ENCODE measurements at places on chromosomes 5 and 9.

DNA sequence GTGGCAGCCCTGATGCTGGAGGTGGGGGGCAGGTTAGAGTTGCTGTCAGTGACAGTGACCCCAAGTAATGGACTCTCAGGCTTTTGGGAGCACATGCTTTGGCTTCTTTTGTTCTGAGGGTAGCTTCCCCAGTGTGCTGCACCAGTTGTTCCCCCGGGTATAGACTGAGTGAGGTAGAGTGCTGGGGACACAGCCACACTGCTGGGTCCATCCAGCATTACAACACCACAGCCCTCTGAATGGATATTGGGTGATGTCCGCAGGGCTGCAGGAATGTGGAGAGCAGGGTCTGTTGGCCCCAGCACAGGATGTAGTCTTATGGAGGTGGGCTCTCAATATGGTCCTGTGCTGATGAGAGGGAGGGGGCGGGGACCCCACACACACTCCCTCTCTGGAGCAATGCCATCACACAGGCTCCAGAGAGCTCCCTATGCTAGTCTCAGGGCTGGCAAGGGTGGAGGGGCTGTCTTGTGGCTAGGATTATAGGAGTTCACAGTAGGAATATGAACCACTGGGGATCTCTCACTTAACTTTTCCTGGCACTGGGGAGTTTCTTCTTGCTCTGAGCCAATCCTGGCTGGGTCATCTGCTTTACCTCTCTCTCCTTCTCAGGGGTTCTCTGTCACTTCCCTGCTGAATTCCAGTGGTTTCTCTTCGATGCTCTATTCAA, 20.7 kb downstream of the OSMR start:
- DNase-seq, result no peak

DNA sequence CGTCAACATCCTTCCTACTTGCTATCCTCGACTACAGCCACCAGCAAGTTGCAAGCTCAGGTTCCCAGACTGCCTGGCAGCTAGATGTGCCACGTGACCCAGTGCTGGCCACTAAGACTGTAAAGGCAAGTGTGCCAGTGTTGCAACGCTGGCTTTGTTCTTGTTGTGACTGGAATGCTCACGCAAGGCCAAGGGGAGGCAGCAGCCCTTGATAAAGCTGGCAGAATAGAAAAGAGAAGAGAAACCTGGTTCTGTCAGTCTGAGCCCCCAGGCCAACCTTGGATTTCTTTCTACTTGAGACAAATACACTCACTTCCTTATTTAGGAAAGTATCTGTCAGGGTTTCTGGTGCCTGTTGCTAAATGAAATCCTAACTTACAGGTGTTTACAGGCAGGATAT, 113.0 kb downstream of the KLHL3 start:
- no peak for DNase-seq

DNA sequence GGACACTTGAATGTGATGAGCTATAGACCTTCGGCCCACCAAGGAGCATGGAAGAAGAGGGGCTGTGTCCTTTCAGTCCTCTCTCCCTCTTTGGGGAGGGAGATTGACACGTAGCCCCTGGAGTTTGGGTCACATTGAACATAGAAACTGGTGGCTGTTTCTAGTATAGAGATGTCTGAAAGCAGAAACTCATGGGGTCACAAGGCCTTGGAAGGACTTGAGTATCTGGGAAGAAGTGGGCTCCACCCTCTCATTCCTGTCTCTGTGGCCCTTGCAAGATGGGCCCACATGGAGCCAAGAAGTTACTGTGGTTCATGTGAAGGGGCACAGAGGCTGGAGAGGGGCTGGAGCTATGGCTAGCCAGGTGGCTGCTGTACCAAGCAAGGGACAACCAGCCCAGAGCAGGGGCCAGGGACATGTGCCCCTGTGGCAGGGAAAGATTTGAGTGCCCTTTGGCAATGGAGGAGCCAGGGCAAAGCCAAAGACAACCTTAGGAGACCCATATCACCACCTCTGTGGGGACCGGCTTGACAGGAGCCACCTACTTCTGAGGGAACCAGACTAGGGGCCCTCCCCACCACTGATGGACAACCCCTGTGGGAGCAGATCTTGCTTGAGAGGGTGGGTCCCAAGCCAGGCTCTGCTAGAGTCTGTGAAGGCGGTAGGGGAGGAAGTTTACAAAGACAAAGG, 12.8 kb upstream of the ANGPTL2 start:
- no peak for DNase-seq

DNA sequence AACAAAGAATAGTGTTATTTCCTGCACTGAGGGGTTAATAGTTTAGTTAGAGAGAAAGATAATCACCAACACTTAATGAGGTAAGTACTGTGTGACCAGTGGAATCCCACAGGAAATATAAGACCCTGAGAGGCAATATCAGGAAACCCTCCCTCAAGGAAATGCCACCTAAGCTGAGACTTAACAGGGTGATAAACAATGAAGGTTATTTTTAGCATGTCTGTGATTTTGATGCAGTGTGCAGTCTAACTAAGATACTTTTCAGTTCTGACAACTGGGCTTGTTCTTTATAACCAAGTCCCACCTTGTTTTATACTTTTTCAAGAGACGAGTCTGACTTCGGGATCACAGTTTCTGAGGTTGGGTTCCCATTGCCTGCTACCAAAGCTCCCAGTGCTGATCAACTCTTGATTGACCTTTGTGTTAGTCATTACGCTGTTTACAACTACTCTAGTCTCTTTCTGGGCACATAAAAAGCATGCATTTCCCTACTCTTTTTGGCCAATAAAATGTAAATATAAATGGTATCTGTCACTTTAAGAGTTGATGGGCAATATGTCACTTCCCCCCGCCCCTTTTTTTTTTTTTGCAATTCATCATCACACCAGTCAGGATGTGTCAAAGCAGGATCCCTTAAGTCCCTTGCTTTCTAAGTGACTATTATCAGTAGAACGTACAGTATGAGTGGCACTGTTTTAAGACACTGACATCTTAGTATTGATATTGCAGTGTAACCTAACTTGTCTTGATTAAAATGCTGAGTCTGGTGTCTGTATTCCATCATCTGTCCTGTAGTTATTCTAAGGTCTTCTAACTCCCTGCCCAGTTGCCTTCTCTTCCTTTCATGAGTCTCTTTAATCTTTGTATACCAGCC, 31.4 kb downstream of the C6 start:
- DNase-seq, result no peak

DNA sequence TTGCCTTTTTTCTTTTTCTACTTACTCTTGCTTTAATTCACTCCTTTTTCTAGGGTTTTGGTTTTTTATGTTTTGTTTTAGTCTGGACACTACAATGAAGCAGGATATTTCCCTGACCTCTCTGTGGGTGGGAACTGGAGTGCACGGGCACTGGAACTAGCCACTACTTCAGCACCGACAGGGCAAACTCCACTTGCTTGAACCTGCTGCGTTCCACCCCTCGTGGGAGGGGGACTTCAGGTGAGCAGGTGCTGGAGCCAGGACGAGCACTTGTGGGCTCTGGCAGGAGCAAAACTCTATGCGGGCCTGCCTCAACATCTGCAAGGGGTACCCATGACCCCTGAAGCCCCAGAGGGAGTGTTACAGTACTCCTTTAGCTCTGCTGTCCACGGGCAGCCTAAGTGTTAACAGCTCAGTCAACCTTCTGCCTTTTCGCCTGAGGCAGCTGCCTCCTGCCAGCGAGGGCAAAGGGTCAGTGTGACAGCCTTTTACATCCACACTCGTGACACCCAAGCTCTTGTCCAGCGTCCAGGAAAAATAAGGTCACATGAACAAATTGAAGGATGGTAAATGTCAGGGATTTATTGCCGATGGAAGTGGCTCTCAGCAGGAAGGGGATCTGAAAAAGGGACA, 144.1 kb upstream of the NFIL3 start:
- no peak for DNase-seq

DNA sequence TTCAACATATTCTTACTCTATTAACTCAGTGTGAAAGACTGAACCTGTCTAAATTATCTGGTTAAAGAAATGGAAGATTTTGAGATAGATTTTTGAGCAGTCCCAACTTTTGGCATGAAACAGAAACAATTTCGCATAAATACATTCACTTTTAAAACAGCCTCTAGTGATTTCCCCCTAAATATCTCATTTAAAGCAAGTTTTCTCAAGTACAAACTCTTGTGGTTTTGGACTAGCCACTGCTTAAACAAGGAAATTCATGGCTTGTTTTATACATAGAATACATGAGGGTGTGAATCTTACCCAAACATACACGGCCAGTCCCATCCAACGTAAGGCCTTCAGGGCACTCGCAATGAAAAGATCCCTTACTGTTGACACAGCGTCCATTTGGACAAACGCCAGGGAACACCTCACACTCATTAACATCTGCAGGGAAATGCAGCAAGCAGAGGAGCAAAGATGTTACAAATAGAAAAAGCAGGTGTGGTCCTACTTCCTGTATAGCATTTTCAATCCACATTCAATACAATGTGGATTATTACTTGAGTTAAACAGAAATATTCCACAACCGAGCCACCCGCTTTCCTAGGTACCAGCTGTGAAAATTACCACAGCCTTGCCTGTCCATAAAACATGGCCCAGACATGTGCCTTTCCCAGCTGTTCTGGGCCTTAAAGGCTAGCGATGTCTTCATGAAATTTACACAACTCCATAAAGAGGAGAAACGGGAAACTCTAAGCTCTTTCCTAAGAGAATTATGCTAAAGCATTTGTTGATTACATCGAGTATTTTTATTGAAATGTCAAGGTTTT, 188.8 kb downstream of the FBN2 start:
- no peak for DNase-seq

- no peak for DNase-seq
Measured at GRCh38 chr5:140243706-140244250, 59.1 kb downstream of the PFDN1 start.

GRCh38 chr5:115842952-115843351, 1.2 kb downstream of the AP3S1 start:
- no peak for DNase-seq

GRCh38 chr5:122937914-122938313, 92.5 kb downstream of the SNX24 start:
- DNase-seq, result no peak

GRCh38 chr9:98971168-98971914, 27.6 kb downstream of the COL15A1 start:
- DNase-seq, result no peak

DNA sequence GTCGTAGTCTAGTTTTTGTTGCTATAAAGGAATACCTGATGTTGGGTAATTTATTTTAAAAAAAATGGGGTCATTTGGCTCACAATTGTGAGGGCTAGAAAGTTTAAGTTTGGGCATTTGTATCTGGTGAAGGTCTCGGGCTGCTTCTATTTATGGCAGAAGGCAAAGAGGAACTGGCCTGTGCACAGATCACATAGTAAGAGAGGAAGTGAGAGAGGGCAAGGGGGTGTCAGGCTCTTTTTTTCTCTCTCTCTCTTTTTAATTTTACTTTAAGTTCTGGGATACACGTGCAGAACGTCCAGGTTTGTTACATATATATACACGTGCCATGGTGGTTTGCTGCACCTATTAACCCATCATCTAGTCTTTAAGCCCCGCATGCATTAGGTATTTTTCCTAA, 453.3 kb downstream of the DIRAS2 start:
- no peak for DNase-seq

- no peak for DNase-seq
Measured at GRCh38 chr9:87991151-87991870, 17.0 kb upstream of the CDK20 start.

GRCh38 chr5:116763987-116764866, 189.6 kb upstream of the SEMA6A start:
- no peak for DNase-seq

DNA sequence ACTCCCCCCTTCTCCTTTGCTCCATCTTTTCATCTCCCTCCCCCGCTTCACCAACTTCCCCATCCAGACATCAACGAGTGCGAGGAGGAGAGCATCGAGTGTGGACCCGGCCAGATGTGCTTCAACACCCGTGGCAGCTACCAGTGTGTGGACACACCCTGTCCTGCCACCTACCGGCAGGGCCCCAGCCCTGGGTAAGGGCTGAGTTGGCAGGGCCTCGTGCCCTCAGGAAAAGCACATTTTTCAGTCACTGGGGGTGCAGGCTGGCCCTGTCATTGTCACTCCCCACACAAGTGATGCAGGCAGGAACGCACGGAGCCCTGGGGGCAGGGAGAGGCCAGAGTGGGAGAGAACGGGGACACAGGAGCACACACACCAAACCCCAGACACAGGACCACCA, 12.4 kb upstream of the ASS1 start:
- DNase-seq, result no peak

DNA sequence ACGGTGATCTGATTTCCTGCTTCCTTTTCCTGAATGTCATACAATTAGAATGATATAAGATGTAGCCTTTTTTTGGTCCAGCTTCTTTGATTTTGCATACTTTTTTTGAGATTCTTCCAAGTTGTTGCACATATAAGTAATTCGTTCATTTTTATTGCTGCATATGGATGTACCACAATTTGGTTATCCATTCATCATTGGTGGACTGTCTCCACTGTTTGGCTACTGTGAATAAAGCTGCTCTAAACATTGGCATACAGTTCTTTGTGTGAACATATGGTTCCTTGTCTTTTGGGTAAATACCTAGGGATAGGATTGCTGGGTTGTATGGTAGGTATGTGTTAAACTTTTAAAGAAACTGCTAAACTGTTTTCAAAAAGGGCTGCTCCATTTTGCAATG, 52.6 kb downstream of the OR1J1 start:
- DNase-seq, result no peak

GRCh38 chr9:121059998-121060636, 10.0 kb upstream of the C5 start:
- DNase-seq, result peak; percentile 58

GRCh38 chr9:105237246-105237645, 7.2 kb upstream of the SLC44A1 start:
- no peak for DNase-seq

DNA sequence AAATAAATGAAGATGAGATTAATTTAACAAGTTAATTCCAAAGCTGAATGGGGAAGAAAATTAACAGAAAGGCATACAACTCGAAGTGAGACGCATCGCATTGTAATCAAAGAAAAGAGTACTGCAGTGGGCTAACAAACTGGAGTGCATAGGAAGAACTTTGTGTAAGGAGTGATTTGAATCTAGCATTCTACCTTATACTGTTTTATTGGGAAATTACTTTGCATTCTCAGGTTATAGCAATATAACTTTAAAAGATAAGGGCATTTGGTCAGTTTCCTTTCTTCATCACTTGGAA, 124.5 kb upstream of the TLE4 start:
- no peak for DNase-seq

- no peak for DNase-seq
Measured at GRCh38 chr5:111676926-111677415, 80.0 kb downstream of the NREP start.

DNA sequence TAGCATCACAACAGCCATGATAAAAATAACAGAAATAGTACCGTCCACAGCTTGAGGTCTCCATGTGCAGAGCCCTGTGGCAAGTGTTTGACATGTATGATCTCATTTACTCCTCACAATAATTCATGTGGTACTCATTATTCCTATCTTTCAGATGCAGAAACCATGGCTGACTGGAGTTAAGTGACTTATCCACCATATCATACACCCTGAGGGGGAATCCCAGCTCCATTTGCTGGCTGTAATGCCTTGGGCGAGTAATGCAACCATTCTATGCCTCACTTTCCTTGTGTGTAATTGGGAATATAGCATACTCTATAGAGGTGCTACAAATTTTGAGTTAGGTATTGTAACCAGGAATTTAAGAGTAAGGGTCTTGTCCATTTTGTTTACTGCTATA, 347.0 kb upstream of the CLINT1 start:
- no peak for DNase-seq

GRCh38 chr5:28391277-28391676, 1352.9 kb upstream of the CDH9 start:
- DNase-seq, result no peak
